ENCODE measurements at places on chromosomes 2 and 18.

GRCh38 chr2:16119741-16120140 lies 179.4 kb downstream of the MYCN start:
- DNase-seq: no peak

DNA sequence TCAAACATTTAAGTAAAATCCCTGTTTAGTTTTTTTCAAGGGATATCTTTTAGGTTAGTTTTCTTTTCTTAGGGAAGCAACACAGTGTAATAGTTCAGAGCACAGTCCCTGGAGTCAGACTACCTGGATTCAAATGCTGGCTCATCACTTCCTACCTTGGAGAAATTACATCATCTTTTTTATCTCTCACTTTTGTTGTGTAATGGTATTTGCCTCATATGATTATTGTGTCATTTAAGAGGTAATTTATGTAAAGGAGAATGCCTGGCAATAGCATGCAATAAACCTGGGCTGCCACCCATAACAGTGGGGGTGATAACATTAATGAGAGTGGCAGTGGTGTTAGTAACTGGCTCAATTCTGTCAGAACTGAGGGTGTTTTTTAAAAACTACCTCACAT lies 26.3 kb downstream of the ERLEC1 start:
- no peak for DNase-seq

DNA sequence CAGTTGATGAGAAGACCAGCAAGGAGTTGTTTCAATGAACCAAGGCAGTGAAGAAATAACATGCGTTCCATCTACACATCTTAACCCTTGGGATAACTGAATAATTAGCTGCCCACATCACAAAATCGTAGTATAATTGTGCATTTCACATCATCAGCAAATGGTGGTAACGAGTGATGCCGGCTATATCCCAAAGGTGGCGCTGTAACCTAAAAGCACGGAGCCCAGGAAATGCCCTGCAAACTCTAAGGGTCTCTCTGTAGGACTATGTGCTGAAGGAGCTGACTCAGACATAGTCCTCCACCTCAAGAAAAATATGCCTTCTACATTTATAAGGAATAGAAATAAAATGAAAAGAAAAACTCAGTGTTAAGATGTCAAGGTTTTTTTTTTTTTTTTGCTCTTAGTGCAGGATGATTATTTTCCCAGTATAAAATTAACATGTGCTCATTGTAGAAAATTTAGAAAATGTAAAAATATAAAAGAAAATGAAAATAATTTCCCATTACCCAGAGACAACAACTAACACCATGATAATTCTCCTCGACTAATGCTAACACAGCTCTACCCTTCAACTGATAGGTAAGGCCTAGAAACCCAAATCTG lies 23.1 kb upstream of the DSG3 start:
- DNase-seq: peak; percentile 0

DNA sequence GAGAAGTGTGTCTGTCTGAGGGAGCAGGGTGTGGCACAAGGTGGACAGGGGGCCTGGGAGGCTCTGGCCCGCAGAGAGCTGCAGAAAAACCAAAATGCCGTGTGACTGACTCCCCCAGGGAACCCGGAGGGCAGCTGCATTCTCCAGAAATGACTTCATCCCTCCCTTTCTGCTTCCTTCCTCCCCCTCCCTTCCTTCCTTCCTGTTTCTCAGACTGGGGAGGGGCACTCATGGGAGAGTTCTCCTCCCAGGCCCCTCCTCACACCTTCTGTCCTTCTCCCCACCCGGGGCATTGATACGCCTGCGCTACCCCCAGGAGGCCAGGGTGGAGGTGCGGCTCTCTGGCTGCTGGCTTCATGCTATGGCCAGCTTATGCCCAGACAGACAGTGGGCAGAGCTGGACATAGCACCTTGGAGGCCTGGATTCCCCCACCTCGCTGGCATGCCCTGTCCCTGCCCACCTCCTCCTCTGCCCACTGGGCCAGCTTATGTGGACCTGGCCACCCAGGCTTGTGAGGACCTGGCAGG lies 8.2 kb upstream of the GPR17 start:
- no peak for DNase-seq

DNA sequence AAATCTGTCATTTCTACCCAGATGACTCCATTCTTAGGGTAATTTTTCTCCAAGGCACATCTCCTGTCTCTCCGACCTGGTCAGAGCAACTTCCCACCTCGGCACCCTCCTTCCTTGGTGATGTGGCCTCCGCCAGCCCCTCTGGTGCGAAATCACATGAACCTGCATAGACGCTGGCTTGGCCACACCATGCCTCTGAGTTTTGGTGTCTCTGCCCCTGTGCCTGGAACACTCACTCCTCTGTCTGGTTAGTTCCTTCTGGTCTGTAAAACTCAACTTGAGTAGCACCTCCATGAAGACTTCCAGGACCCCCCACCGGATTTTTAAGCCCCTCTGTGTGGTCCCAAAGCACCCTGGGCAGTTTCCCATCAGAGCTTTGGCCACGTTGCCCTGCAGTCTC lies 83.2 kb upstream of the OTOS start:
- no peak for DNase-seq

GRCh38 chr2:70979626-70980025 lies 1.2 kb downstream of the ANKRD53 start:
- DNase-seq: no peak

- DNase-seq: no peak
Observed at GRCh38 chr2:127620866-127621265, 25.1 kb upstream of the GPR17 start.

- no peak for DNase-seq
Observed at GRCh38 chr18:13808294-13809042, 15.5 kb upstream of the MC5R start.

- no peak for DNase-seq
Observed at GRCh38 chr2:126973745-126974144, 75.1 kb downstream of the TEX51 start.

DNA sequence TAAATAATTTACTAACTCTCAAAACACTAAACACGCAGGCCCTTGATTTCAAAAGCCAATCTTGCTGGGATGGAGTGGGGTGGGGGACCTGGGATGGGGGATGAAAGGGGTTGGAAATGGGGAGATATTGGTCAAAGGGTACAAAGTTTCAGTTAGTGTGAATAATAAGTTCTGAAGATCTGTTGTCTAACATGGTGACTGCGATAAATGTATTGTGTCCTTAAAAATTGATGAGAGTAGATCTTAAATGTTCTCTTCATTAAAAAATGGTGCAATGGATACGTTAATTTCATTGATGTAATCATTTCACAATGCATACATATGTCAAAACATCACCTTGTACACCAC lies 505 bp upstream of the ACYP2 start:
- no peak for DNase-seq

DNA sequence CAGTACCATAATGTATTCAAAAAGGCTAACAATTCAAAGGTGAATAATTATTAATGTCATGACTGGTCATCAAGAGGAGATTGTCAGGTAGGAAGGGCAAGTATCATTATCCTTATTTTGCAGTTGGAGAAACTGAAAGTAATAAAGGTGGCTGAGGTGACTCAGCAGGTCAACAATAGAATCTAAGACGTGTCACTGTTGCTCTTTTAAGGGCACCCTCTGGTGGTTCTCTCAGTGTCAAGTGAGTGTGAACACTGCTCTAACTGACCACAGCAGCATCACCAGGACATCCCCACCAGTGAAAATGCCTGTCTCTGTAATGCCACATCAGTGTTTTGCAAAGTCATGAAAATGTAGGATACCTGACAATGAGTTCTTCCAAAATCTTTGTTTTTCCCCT lies 69.7 kb downstream of the DCC start:
- DNase-seq: no peak

DNA sequence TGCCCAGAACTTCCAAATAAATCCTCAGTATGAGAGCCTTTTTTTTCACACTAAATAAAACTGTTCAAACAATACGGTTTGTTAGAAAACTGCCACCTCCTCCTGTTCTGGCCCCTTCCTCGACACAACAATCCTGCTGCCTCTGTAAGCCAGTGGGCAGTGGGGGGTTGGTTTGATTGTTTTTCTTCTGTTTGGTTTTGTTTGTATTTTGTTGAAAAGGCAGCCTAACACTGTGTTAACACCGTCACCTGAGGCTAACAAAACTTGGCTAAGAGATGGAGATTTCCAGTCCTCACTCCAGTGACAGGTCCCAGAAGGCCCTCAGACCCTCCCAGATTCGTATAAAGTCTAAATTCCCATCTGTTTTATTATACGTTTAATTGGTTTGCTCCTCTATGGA lies 402.1 kb downstream of the ZNF521 start:
- no peak for DNase-seq

DNA sequence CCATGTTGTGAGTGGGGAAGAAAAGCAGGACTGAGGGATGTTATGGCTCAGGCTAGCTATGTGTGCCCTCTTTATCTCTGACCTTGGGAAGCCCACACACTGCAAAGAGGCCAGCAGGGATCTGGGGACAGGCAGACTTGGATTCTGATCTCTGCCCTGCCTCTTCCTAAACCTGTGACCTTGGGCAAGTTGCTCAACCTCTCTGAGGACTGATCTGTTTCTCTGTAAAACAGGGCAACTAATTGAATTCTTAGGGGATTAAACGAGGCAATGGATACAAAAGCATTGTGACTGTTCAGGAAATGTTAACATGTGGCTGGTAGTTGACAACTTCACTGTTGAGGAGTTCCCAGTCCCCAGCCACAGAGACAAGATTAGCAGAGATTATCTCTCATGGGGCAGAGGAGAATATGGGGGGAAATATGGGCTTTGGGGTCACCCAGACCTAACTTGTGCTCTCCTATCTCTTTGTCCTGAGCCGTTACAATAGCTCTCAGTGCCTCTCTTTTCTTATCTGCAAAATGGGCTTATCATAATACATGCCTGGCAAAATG lies 184.7 kb upstream of the GLI2 start:
- no peak for DNase-seq

- DNase-seq: no peak
Observed at GRCh38 chr18:43952398-43952797, 675.1 kb upstream of the SYT4 start.

GRCh38 chr2:1701556-1702185 lies 42.6 kb downstream of the PXDN start:
- DNase-seq: peak; percentile 6

GRCh38 chr18:49045585-49045984 lies 94.8 kb upstream of the SMAD7 start:
- no peak for DNase-seq
